ENCODE measurements at places on chromosomes 6 and 20.

GRCh38 chr6:12029979-12030737, 18.0 kb downstream of the HIVEP1 start:
- no peak for DNase-seq

DNA sequence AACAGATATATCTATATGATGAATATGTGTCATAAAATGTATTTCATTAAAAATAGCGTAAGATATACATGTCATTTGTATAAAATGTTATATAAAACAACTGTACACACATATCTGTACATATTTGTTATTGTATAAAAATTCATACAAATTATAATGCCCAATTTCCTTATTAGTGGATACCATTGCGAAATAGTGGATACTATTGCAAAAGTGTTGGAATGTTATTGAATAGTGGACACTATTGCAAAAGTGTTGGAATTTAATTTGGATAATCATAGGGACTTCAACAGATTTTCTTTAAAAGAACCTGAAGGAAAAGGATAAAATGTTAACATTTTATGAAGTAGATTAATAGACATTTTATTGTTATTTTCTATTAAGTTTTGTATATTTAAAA, 487.4 kb downstream of the HAO1 start:
- DNase-seq: no peak

GRCh38 chr6:69180361-69181067, 545.4 kb downstream of the ADGRB3 start:
- no peak for DNase-seq

DNA sequence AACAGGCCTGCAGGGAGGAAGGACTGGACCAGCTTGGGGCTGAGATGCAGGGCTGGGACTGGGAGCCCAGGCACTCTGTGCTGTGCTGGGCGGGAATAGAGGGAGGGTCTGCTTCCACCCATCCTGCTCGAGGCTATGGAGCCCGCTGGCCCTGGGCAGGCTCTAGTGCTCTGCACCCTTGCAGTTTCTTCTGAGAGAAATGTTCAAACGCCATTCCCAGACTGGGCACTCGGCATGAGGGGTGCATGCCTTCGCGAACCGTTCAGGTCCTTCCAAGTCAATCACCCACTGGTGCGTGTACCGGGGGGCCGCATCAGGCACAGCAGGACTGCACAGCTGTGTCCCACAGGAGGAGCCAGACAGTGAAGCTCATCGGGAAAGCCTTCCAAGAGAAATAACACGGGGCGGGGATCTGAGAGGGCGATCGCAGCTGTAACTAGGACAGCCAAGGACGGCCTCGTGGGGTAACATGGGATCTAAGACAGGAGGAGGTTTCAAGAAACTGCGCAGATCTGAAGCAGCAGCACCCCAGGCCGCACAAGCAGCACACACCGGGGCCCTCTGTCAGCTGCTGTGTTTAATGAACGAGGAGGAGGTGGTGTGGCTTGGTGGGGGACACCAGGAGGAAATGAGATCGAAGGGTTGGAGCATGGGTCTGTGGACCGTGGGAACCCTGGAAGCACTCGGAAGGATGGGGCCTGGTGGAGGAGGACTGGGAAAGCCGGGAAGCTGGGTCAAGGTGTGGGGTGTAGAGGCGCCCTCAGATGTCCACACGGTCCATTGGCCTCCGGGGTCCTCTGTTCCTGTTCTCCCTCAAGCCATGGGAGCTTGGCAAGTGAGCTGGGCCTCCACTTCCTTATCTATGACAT, 26.1 kb upstream of the PYGB start:
- DNase-seq: peak; percentile 66

- no peak for DNase-seq
Measured at GRCh38 chr20:40446888-40447287, 242.1 kb downstream of the MAFB start.

Data from left ventricle myocardium inferior (tissue), 1 donor.